ENCODE measurements at places on chromosomes 1 and 21.

DNA sequence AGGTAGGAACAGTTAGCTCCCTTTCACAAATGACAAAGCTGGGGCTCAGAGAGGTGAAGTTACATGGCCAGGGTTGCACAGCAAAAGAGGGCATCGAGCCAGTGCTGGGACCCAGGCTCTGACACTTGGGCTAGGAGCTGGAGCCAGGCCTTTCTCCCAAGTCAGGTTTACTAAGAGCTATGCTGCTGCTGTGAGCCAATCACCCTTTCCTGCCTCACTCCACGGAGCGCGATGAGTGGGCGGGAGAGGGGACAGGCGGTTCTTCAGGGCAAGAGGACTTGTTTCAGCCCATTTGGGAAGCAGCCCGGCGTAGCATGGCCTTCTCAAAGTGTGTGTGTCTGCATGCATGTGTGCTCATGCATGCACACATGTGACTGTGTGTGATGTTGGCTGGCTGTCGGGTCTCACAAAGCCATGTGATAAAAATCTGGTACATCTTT, 10.6 kb downstream of the ID3 start:
- no peak for DNase-seq

- no peak for DNase-seq
These were observed 25.1 kb downstream of the C2CD2 start for GRCh38 chr21:41928621-41929220.

DNA sequence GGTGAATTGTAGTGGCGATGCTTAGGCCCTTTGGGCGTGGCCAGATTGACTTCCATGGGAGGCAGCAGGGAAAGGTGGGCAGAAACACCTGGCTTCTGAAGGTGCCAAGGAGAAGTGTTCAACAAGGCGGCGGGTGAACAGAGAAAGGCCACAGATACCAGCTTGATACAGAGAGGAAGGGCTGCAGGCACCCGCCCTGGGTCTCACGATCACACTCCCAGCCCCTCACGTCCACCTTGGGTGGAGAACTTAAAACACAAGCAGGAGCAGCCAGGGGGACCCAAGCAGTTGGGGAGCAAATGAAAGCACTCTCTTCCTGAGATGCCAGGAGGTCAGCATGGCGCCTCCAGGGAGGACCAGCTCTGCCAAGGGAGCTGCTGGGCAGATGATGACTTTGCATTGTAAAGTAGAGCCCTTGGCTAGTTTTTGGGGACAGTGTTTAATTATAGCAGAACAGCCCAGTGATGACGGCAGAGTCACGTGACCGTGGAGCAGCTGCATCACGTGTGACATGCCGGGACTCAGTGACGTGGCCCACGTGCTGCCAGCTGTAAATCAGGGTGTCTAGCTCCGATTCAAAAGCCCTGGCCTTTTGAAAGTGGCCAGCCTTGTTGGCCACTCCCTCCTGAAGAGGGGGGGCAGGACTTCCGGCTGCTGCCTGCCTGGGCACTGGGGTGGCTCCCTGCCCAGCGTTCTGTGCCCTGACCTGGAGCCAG, 19.0 kb downstream of the SLC37A1 start:
- no peak for DNase-seq

DNA sequence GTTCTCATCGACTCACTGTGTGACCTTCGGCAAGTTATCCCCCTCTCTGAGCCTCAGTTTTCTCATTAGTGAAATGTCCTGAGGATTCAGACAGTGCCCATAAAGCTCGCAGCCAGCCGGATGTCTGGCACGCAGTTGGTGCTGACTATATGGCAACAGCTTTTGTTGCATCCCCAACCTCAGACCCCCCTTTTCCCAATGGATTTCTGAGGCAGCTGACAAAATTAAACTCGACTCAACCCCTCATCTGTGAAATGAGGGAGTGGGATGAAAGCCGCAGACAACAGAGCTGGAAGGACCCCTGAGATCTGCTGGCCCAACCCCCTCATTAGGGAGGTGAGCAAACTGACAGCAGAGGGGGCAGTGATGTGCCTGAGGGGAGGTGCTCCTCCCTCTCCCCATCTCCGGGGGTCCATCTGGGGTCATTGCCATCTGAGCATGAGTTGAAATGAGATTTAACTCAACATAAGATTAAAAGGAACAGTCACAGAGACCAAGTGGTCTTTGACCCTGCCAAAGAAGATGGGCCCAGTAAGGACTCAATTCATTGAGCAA, 40.4 kb downstream of the NKAIN1 start:
- DNase-seq = no peak

DNA sequence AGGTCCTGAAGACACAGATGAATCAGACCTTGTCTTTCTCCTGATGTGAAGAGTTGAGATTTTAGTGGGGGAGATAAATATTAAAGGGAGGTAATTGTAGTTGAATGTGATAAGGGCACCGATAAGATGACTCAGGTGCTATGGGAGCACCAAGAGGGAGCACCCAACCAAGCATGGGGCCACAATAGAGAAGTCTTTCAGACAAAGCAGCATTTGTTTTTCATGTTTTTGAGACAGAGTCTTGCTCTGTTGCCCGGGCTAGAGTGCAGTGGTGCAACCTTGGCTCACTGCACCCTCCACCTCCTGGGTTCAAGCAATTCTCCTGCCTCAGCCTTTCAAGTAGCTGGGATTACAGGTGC, 16.2 kb downstream of the SZT2 start:
- DNase-seq = no peak

- no peak for DNase-seq
These were observed 36.1 kb downstream of the PEX14 start for GRCh38 chr1:10510520-10511493.

DNA sequence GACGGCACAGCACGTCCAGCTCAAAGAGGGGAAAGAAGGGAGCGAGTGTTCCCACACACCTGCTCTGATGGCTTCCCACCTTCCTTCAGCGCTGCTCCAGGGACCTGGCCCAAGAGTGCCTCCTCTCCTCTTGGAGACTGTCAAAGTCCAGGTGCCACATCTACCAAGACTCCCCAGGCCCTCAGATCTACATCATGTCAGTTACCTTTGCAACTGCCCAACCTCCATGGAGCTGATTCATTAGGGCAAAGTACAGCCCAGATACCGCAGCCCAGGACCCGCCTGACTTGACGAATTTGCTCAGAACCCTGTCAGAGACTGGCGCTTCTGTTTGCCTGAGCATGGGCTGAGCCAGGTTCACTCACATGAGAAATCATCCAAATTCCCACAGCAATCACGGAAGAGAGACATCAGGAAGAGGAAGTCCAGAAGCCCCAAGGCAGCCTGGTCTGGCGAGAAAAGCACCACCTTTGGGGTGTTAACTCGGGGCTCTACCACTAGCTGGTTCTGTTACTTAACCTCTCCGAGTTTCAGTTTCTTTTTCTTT, at the start of gene SEC16B:
Gene SEC16B (minus strand): TSS at position 234 of the 547 bp plus-strand sequence. CDS start 2,077 bp downstream, outside the sequence.
- DNase-seq = no peak

- DNase-seq = no peak
These were observed 43.9 kb downstream of the ABCG1 start for GRCh38 chr21:42262831-42263231.

DNA sequence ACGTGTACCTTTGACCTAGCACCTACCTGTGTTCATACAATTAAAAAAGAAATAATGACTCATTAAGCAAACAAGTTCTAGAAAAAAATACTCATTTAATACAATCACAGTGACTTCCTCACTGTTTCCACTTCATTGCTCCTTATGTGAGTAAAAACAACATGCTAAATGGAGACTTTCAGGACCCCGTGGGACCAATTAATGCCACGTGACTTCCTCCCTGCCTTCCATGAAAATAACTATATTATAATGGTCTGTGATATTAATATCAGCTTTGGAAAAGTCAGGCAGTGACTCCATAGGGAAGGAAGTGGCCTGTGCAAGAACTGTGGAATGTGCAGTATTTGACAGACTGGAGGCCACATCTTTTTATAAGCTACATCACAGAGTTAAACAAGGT, 337.8 kb downstream of the HLX start:
- no peak for DNase-seq

DNA sequence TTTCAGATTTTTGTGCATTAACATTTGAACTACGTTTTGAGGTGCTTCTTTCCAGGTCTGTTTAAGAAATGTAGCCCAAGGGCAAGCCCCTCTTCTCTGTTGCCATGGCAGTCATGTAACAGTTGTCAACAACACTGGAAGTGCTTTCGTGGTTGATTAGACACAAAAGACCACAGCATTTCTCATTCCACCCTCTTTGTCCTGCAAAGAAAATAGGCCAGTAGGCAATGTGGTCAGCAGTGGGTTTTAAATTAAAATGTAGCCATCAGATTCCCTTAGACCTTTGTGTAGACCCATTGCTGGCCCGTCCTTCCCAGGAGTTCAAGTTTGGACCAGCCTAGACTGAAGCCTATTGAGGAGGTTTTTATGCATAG, 35.4 kb downstream of the VANGL1 start:
- DNase-seq = no peak

DNA sequence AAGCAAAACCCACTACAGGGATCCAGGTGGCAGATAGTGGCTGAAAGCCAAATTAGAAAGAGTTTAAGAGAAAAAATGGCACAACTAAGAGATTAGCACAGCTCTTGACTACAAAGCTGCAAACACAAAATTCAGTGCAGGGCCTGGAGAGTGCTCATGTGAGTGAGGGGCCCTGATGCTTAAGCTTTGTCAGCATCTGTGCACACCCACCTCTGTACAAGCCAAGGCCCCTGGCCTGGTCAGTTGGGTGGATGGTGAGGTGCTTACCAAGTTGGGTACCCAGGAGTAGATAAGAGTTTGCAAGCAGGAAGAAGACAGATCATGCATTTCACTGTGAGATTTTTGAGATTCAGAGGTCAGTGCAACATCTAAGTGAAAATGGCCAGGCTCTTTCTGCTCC, 62.7 kb upstream of the ATP1B1 start:
- DNase-seq = no peak

- no peak for DNase-seq
These were observed 5.3 kb downstream of the SYTL1 start for GRCh38 chr1:27346991-27347624.

DNA sequence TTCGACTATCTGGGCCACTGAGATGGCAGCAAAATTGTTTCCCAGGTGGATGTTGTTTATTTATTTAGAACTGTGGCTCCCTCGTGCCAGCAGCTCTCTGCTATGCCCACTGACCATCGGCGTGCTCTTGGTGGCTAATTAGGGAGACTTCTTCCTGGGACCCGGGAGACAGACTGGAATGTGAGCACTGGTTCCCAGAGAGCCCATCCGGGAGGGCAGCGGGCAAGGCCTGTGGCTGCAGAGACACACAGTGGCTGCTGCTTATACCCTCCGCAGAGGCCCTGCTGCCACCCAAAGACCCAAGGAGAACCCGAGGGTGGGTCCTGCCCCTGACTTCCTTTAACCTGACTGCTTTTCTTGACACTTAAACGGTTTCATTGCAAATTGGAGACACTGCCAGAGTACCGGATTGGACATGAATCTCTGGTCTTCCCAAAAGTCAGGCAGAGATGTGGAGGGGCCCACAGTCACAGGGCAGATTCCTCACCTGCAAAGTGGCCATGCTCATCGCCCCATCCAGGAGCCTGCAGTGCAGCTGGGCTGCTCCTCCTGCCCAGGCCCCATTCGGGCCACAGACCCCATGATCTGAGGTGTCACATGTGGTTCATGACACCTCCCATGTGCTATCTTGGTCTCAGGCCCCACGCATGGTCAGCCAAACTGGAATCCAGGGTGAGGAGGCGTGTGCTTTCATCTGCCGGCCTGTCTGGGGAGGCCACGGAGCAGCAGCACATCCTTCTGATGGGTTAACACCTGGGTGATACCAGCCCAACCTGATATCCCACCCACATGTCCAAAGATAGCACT, 5.7 kb upstream of the MATN1 start:
- DNase-seq = no peak

DNA sequence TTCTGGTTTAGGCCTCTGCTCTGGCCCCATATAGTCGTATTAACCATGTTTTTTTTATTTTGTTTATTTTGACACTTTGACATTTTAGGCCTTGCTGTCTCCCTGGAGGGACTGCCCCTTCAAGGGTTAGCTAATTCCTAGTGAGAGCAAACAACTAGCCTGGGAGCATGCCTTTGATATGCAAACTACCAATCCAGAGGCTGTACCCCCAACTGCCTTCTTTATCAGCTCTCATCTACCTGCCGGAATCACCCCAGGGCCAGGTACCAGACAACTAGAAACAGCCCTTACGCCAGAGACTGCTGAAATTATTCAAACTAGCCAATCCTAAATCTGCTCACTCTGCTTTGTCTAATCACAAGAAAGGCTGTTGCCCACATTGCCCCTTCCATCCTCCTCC, 13.0 kb upstream of the ST6GALNAC5 start:
- no peak for DNase-seq

DNA sequence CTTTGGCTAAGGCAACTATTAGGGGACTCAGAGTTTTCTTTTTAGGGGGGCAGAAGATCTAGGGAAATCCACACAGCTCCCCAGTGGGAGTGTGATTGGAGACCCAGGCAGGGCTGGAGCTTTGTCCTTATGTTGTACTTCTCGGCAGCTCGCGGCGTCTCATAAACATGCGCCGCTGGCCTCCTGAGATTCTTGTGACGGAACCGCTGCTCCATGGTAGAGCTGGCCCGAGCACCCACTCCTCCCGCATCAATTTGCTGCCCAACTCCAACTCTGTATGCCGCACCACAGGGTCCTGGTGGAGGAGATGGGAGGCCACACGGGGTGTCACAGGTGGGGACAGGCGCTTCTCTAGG, 143.9 kb downstream of the GALNT2 start:
- no peak for DNase-seq

DNA sequence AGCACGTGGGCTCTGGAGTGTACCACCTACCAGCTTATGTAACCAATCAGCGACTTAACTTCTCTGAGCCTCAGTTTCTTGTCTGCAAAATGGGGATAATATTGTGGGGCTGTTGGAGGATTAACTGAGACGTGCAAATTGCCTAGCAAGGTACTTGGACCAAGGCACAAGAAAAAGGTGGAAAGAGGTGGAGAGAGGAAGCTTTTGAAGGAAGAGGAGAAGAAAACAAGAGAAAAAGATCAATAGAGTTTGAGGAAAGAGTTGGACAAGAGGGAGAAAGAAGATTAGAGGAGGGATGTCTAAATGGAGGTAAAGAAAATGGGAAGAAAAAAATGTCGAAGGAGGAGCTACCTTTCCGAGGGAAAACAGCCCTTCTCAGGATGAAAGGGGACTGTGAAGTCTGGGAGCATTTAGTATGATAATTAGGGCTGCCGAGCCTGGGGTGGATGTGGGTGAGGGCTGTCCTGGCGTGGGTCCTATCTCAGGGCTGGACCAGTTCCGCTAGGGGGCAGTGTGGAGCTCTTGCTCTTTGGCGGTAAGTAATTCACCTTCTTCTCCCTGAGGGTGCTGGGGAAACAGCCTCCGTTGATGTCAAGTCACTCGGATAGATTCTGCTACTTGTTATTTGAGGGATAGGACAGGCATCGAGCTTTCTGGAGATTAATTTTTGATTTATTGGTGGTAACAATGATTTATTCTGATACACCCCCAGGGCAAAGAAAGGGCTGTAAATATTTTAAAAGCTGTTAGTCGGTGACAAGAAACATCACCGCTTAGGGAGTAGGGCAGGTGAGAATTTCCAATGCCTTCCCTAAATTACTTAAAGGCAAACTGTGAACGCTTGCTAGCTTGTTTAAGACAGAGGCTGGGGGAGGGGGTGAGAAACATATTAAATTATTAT, 79.0 kb upstream of the NFASC start:
- no peak for DNase-seq

GRCh38 chr1:45304311-45305081, 22.2 kb upstream of the HPDL start:
- DNase-seq = no peak
